Lower lobe of right lung (tissue), 2 donors: ENCODE measurements at places on chromosomes 2 and 18. TPM values are rescaled to one million over a fixed set of nuclear protein-coding genes. Genes with fewer than 3 reads are reported as not detected.

- no peak overlapping the region for H3K4me3 ChIP-seq
- H3K36me3 ChIP-seq: no peaks in the 10 kb centered on the region
- no peak for DNase-seq
- H3K27ac ChIP-seq: no peak overlapping the region
- no peaks in the 10 kb centered on the region for H3K27me3 ChIP-seq
Measured at GRCh38 chr2:23241121-23241520, 143.9 kb upstream of the KLHL29 start.

DNA sequence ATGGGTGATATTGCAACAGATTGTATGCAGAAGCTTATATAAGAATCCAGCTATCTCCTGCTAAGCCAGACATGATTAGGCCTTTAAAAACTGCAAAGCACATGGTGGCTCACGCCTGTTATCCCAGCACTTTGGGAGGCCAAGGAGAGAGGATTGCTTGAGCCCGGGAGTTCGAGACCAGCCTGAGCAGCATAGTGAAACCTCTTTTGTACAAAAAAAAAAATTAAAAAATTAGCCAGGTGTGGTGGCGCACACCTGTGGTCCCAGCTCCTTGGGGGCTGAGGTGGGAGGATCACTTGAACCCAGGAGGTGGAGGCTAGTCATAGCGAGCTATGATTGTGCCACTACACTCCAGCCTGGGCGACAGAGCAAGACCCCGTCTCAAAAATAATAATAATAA is 204.6 kb downstream of the TNS1 start:
- H3K27me3 ChIP-seq: no peaks in the 10 kb centered on the region
- H3K4me3 ChIP-seq: no peak overlapping the region

- H3K27me3 ChIP-seq: no peaks in the 10 kb centered on the region
- no peak overlapping the region for H3K4me3 ChIP-seq
- H3K4me1 ChIP-seq: peaks cover 5% of the 10 kb centered on the region
- H3K27ac ChIP-seq: peak overlapping the region; percentile 28
- no peak for DNase-seq
Measured at GRCh38 chr2:47026748-47027534, 111.3 kb upstream of the MCFD2 start.

- peak overlapping the region; percentile 41 for H3K4me3 ChIP-seq
- peaks cover 4% of the 10 kb centered on the region for H3K4me1 ChIP-seq
- H3K36me3 ChIP-seq: no peaks in the 10 kb centered on the region
- H3K27ac ChIP-seq: no peak overlapping the region
Measured at GRCh38 chr2:154697418-154698252, 860 bp upstream of the KCNJ3 start.

GRCh38 chr18:37641573-37641972 is 76.0 kb upstream of the CELF4 start:
- DNase-seq: no peak
- no peaks in the 10 kb centered on the region for H3K4me1 ChIP-seq
- H3K27ac ChIP-seq: no peak overlapping the region
- H3K27me3 ChIP-seq: no peaks in the 10 kb centered on the region

GRCh38 chr2:166157578-166157977 is 29.8 kb upstream of the SCN1A start:
- H3K4me1 ChIP-seq: no peaks in the 10 kb centered on the region
- no peak for DNase-seq
- no peak overlapping the region for H3K27ac ChIP-seq
- no peak overlapping the region for H3K4me3 ChIP-seq
- H3K27me3 ChIP-seq: no peaks in the 10 kb centered on the region

DNA sequence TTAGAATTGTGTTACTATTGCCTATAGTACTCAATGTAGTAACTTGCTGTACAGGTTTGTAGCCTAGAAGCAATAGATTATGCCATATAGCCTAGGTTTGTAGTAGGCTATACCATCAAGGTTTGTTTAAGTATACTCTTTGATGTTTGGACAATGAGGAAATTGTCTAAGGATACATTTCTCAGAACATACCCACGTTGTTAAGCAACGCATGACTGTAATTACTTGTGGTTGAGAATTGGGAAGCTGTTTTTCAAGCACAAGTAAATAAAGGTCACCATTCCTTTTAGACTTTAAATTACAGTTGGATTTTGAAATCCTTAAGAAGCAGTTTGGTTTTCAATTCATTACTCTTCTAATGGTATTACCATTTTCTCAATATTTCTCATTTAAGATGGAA is 89.8 kb upstream of the KCNH7 start:
- no peak overlapping the region for H3K27ac ChIP-seq
- H3K36me3 ChIP-seq: no peaks in the 10 kb centered on the region

- H3K36me3 ChIP-seq: no peaks in the 10 kb centered on the region
- no peaks in the 10 kb centered on the region for H3K4me1 ChIP-seq
- no peak overlapping the region for H3K27ac ChIP-seq
- H3K27me3 ChIP-seq: no peaks in the 10 kb centered on the region
- no peak overlapping the region for H3K4me3 ChIP-seq
Measured at GRCh38 chr2:129233751-129234406, 745.6 kb upstream of the RAB6C start.

GRCh38 chr2:237453671-237454070 is 33.4 kb upstream of the MLPH start:
- H3K4me1 ChIP-seq: peaks cover 21% of the 10 kb centered on the region
- DNase-seq: no peak
- H3K4me3 ChIP-seq: no peak overlapping the region
- no peaks in the 10 kb centered on the region for H3K27me3 ChIP-seq
- no peak overlapping the region for H3K27ac ChIP-seq

- H3K27ac ChIP-seq: no peak overlapping the region
- no peak for DNase-seq
- no peak overlapping the region for H3K4me3 ChIP-seq
Measured at GRCh38 chr18:27704736-27705361, 472.1 kb downstream of the CDH2 start.

DNA sequence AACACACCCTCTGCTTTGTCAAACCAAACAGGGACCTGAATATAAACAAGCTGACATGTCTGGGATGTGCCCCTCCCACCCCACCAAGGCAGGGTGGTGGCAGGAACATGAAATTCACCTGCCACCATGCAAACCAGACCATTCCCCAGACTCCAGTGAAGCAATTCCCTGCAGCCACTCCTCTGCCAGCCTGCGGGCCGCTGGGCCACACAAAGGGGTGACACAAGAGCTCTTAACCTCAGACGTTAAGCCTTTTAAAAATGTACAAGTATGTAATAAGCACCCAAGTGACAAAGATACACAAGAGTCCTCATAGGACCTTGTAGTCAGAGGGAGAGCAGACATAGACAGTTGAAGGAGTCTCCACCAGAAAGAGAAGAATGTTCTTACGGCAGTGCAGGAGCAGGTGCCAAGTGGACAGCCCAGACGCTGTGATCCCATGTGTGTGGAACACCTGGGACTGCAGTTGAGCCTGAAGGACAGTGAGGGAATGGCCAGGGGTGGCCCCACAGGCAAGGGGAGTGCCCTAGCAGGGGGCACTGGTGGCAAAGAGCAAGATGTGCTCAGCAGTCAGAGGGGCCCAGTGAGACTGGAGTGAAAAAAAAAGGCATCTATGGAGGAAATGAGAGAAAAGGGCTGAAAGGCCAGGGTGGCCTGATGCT is 36.9 kb downstream of the CRACDL start:
- no peaks in the 10 kb centered on the region for H3K4me1 ChIP-seq
- no peak overlapping the region for H3K4me3 ChIP-seq
- peak overlapping the region; percentile 18 for H3K27ac ChIP-seq
- no peaks in the 10 kb centered on the region for H3K36me3 ChIP-seq

PPP1R1C gene
- total RNA-seq: 2.9 TPM

APOB gene
- total RNA-seq: 0.53 TPM

AFF3 gene
- 57.3 TPM for total RNA-seq

TWSG1 gene
- total RNA-seq: 31.4 TPM

TEKT4 gene
- total RNA-seq: 3.4 TPM

RAB27B gene
- total RNA-seq: 20.1 TPM
